ENCODE measurements at places on chromosomes 2 and 18. TPM values are rescaled to one million over a fixed set of nuclear protein-coding genes. Genes with fewer than 3 reads are reported as not detected.

Gene EMILIN2
- polyA plus RNA-seq, result 33.8 TPM

Gene FTCDNL1
- 4.1 TPM for polyA plus RNA-seq

Gene CERKL
- polyA plus RNA-seq, result 8.6 TPM

Gene RAB31
- 348 TPM for polyA plus RNA-seq

Gene CFC1
- polyA plus RNA-seq, result not detected

Gene SEMA4F
- polyA plus RNA-seq, result 0.43 TPM

Gene DSC3
- polyA plus RNA-seq, result not detected

Gene HAAO
- polyA plus RNA-seq, result 15.0 TPM

Gene GPC1
- not detected for polyA plus RNA-seq

Gene KCNJ3
- polyA plus RNA-seq, result not detected

Gene OTOS
- not detected for polyA plus RNA-seq

Gene MAPK4
- not detected for polyA plus RNA-seq

Gene GBX2
- not detected for polyA plus RNA-seq

Gene ATF2
- polyA plus RNA-seq, result 17.4 TPM

Gene HOXD13
- polyA plus RNA-seq, result not detected

Gene SCG2
- polyA plus RNA-seq, result not detected

Gene WIPF1
- 126 TPM for polyA plus RNA-seq

Gene NEB
- polyA plus RNA-seq, result not detected

Gene MIB1
- 5.7 TPM for polyA plus RNA-seq

Gene NEU2
- not detected for polyA plus RNA-seq

Gene HRH4
- polyA plus RNA-seq, result not detected

Gene ATOH8
- 2.0 TPM for polyA plus RNA-seq

Gene SKOR2
- polyA plus RNA-seq, result not detected

Gene FSHR
- polyA plus RNA-seq, result not detected

Gene SNRNP27
- polyA plus RNA-seq, result 6.6 TPM

Gene CDH20
- polyA plus RNA-seq, result not detected

Gene BOLL
- polyA plus RNA-seq, result not detected
